ENCODE measurements at places on chromosomes 7 and 10. TPM values are rescaled to one million over a fixed set of nuclear protein-coding genes. Genes with fewer than 3 reads are reported as not detected.

DNA sequence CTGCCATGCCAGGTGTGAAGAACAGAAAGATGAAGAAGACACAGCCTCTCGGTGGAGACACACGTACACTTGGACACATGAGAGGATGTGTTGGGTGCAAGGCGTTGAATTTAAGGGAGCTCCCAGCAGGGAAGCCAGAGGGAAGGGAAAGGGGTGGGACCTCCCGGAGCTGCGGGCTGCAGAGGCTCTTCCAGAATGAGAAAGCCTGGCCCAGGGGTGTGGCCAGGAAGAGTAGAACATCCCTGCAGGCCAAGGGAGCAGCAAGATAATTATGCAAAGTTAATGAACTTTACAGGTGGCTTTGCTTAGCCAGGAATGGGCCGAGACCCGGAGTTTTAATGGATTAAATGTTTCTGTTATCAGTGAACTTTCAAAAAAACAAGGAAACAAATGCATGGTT lies 270.3 kb downstream of the KLF6 start:
- no peaks in the 10 kb centered on the region for H3K27me3 ChIP-seq
- no peak for DNase-seq
- H3K27ac ChIP-seq, result no peak overlapping the region
- H3K36me3 ChIP-seq, result no peaks in the 10 kb centered on the region
- H3K4me1 ChIP-seq, result no peaks in the 10 kb centered on the region

DNA sequence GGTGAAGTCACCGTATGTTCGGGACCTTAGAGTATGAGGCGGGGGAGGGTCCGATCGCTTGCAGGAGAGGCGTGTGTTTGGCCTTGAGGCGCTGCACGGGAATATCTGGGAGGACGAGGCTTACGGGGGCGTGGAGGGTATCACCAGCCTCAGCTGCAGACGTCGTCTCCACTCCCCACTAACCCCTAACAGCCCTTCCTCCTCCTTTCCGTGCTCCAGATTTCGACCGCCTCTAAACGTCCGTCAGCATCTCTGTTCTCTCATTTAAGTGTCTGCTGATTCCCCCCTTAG lies 23.5 kb upstream of the ZNF12 start:
- H3K27ac ChIP-seq, result peak overlapping the region; percentile 81
- peak overlapping the region; percentile 84 for H3K4me3 ChIP-seq
- peaks cover 23% of the 10 kb centered on the region for H3K4me1 ChIP-seq
- H3K27me3 ChIP-seq, result no peaks in the 10 kb centered on the region
- DNase-seq, result no peak

DNA sequence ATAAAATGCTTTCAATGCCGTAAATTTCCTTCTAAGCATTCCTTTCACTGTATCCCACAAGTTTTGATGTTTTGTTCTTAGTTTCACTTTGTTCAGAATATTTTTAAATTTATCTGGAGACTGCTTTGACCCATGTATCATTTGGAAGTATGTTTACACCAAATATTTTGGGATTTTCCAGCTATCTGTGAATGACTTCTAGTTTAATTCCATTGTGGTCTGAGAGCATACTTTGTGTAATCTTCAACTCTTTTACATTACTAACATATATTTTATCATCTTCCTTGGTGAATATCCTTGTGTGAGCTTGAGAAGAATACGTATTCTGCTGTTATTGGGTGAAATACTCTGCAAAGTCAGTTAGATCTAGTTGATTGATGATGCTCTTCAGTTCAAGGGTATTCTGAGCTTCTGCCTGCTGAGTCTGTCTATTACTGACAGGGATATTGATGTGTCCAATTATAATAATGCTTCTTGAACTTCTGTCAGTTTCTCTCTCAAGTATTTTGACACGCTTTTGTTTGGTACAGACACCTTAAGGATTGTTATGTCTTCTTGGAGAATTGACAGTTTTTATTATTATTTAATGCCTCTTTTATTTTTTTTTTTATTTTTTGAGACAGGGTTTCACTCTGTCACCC lies 31.6 kb downstream of the MKLN1 start:
- H3K27ac ChIP-seq, result no peak overlapping the region
- no peak overlapping the region for H3K4me3 ChIP-seq
- no peaks in the 10 kb centered on the region for H3K27me3 ChIP-seq

DNA sequence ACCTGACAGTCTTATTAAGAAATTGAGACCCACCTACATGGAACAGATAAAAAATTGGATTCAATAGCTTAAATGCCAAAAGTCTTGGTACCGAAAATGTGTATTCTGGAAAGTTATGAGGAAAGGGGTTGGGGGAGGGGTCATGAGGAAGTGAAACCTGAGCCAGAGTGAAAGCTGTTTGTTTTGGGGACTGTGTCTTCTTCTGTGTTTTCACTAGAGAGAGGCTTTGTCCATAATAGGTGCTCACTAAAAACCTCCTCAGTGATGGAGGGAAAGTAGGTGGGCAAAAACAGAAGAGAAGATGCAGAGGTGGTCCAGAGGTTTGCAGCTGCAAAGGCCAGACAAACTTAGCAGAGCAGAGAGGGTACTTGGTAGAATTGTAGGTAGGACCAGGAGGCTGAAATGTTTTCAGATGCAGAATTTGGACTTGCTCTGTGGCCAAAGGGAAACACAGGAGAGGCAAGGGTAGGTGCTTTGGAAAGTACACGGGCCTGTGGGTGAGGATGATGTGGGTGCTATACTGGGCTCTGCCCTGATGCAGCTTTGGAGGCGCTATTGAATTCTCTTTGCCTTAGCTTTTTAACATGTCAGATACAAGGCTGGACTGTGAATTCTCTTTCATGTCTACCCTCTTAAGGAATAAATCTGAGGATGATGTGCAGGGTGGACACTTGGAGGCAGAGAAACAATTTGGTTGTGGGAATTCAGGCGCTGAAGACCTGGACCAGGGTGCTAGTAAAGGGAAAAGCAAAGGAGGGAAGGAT lies 254.6 kb downstream of the PTEN start:
- peak overlapping the region; percentile 66 for H3K27ac ChIP-seq
- no peak overlapping the region for H3K4me3 ChIP-seq
- no peaks in the 10 kb centered on the region for H3K27me3 ChIP-seq

Gene STAG3
- not detected for polyA plus RNA-seq

DNA sequence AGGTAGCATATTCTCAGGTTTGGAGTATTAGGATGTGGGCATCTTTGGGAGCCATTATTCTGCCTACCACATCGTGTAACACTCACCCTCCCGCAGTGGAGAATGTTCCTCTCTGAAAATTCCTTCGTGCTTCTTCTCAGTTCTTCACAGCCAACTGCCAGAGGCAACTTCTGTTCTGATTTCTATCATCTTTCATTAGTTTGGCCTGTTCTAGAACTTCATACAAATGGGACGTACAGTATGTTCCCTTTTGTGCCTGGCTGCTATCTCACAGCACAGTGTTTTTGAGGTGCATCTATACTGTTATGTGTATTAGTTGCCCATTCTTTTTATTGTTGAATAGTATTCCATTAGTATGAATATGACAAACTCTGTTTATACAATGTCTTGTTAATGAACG lies 8.9 kb upstream of the SLC26A3 start:
- no peak overlapping the region for H3K27ac ChIP-seq
- H3K4me3 ChIP-seq, result no peak overlapping the region
- DNase-seq, result no peak
- no peaks in the 10 kb centered on the region for H3K27me3 ChIP-seq

Gene TMEM229A
- polyA plus RNA-seq, result not detected

- H3K27ac ChIP-seq, result no peak overlapping the region
- no peaks in the 10 kb centered on the region for H3K36me3 ChIP-seq
- H3K4me3 ChIP-seq, result no peak overlapping the region
- peaks cover 2% of the 10 kb centered on the region for H3K4me1 ChIP-seq
Measured at GRCh38 chr10:75654772-75655171, 223.3 kb downstream of the LRMDA start.
